Activated naive CD4-positive, alpha-beta T cell treated with anti-CD3 and anti-CD28 coated beads, Interleukin-2, amount 10 ng/mL, durations not matched to agents 7 days and 5 days (primary cell): ENCODE measurements at places on chromosomes 2 and 18.

DNA sequence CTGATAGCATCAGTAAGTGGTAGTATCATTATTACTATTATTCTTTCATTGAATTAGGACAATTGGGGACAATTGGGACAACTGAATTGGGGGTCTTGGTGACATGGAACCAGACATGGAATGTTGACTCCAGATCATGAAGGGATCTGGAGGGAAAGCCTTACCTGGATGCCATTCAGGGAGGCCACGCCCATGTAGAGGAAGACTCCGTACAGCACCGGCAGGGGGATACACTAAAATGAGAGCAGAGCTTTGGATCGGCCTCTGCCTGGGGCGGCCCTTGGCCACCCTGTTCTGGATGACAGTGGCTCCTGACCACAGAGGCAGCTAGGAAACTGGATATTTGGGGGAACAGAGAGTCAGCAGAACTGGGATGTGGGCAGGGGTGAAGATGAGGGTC, 29.2 kb downstream of the MTHFD2 start:
- H3K4me1 ChIP-seq = peaks cover 3% of the 10 kb centered on the region
- no peak overlapping the region for H3K27ac ChIP-seq
- no peaks in the 10 kb centered on the region for H3K27me3 ChIP-seq
- H3K4me3 ChIP-seq = no peak overlapping the region

GRCh38 chr18:8631265-8631664, 22.0 kb downstream of the RAB12 start:
- H3K36me3 ChIP-seq = peaks cover 39% of the 10 kb centered on the region
- H3K4me1 ChIP-seq = no peaks in the 10 kb centered on the region
- no peak overlapping the region for H3K4me3 ChIP-seq
- H3K27me3 ChIP-seq = no peaks in the 10 kb centered on the region
- no peak overlapping the region for H3K27ac ChIP-seq
- no peak for DNase-seq

GRCh38 chr2:220446106-220446712, 818.8 kb downstream of the SLC4A3 start:
- H3K36me3 ChIP-seq = no peaks in the 10 kb centered on the region
- H3K4me3 ChIP-seq = no peak overlapping the region
- no peak for DNase-seq
- no peaks in the 10 kb centered on the region for H3K27me3 ChIP-seq

- peak; percentile 41 for DNase-seq
- H3K36me3 ChIP-seq = peaks cover 38% of the 10 kb centered on the region
- peak overlapping the region; percentile 95 for H3K4me3 ChIP-seq
- peaks cover 77% of the 10 kb centered on the region for H3K27me3 ChIP-seq
Measured at GRCh38 chr2:74507926-74508520, 528 bp upstream of the PCGF1 start.

DNA sequence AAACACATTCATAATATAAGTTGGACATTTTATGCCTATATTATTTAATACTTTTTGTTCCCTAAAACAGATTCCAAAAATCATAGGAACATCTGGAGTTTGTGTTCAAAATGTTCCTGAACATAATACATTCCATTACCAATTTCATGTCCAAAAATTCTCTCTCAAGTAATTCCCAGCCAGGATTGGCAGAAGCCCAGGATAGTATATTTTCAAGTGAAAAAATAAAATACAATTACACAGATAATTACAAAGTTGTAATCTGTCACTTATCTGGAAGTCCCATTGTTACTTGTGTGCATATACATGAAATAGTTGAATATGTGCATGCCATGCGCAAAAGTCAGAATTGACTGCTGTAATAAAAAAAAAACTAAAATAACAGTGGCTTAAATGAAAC, 5.2 kb upstream of the SCN7A start:
- no peaks in the 10 kb centered on the region for H3K4me1 ChIP-seq
- H3K36me3 ChIP-seq = no peaks in the 10 kb centered on the region
- no peak for DNase-seq
- no peak overlapping the region for H3K4me3 ChIP-seq

DNA sequence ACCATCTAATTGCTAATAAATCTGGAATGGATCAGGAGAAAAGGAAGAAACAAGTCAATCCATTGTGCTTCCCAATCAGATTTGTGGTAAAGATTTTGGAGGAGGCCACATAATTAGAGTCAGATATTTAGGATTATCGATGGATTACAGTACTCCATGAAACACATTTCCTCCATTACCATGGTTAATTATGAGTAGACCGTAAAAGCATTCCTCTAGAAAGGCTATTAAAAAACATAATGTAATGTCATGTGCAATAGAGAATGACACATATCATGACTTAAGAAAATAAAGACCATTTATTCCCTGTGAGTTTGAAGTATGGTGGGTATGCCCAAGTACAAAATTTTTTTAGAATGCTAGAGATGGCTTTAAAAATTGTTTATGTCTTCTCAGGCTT, 96.1 kb downstream of the ITGA4 start:
- H3K4me3 ChIP-seq = no peak overlapping the region
- no peak overlapping the region for H3K27ac ChIP-seq
- no peaks in the 10 kb centered on the region for H3K27me3 ChIP-seq

- H3K27me3 ChIP-seq = peaks cover 31% of the 10 kb centered on the region
- H3K27ac ChIP-seq = no peak overlapping the region
- H3K4me1 ChIP-seq = peaks cover 15% of the 10 kb centered on the region
Measured at GRCh38 chr2:54671875-54672589, 51.4 kb upstream of the EML6 start.

DNA sequence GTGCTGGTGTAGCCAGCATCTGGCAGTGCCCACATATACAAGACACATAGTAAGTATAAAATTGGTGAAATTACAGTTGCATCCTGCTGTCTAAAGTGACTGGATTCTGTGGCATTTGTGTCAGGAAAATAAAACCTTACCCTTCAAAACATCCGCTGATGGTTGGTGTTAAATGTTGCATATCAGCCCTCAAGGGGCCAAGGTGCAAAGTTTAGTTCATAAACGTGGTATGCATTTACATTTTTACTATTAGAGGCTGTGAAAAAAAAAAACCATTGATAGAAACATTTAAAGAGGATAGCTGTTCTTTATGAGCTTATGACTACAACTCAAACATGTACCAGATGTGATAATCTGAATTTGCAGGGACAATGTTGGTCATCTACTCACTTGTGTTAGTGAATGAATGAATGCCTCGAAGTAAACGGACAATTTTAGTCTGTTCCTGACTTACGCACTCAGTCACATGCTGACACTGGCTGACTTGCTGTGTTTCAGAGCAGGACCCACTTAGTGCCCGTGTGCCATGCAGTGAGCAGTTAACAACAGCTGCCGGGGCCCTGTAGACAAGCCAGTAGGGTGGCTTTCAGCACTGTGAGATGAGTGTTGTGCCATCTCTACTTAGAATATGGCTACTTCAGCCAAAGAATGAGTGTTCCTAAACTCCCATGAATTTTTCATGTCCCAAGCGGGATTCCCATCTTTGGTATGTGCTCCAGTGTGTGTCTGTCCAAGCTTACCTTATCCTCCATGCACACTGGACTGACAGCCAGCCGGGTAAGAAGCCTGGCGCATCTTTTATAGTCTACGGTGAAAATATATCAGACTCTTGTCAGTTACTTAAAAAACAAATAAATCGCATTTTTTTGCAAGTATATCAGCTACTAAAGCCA, 5.3 kb downstream of the ALKAL2 start:
- H3K4me3 ChIP-seq = no peak overlapping the region
- H3K27ac ChIP-seq = no peak overlapping the region
- peaks cover 27% of the 10 kb centered on the region for H3K27me3 ChIP-seq
- no peaks in the 10 kb centered on the region for H3K4me1 ChIP-seq
- H3K36me3 ChIP-seq = peaks cover 34% of the 10 kb centered on the region

DNA sequence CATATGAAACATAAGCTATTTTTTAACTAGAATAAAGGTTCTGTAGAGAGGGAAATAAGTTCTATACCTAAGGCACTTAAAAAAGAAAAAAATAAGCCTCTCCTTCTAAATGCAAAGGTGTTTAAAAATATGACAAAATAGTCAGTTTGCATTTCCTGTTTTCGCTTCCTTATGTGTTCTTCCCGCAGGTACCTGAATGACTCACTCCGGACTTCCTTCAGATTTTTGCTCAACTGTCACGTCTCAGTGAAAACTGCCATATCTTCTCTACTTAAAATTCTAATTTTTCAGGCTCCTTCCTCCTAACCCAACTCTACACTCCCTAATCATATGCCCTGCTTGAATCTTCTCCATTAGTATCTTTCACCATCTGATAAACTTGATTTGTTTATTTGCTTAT, 1333.1 kb downstream of the LRP1B start:
- no peak overlapping the region for H3K27ac ChIP-seq
- H3K36me3 ChIP-seq = no peaks in the 10 kb centered on the region
- no peaks in the 10 kb centered on the region for H3K4me1 ChIP-seq
- no peak for DNase-seq
- no peak overlapping the region for H3K4me3 ChIP-seq

DNA sequence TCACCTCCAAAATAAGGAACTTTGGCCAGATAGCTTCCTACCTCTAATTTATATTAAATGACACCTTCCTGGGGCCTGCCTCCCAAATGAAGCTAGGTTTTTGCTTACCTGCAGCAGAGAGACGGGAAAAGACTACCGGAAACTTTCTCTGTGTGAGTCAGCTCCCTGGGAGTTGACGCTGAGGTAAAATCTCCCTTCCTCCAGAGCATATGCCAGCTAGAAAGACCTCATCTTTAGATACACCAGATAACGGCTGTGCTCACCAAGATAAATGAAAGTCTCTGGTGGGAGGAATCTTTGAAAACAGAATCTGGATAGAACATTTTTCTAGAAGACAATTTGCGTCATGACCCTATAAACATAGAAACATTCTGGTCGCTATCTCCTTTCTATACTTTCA, 99.7 kb upstream of the RFX8 start:
- no peak overlapping the region for H3K4me3 ChIP-seq
- H3K27ac ChIP-seq = no peak overlapping the region
- peaks cover 43% of the 10 kb centered on the region for H3K4me1 ChIP-seq
- DNase-seq = no peak
- H3K27me3 ChIP-seq = peaks cover 8% of the 10 kb centered on the region
- H3K36me3 ChIP-seq = peaks cover 8% of the 10 kb centered on the region

GRCh38 chr2:29425866-29426265, 310.7 kb downstream of the CLIP4 start:
- no peaks in the 10 kb centered on the region for H3K36me3 ChIP-seq
- H3K4me1 ChIP-seq = no peaks in the 10 kb centered on the region
- H3K27me3 ChIP-seq = peaks cover 10% of the 10 kb centered on the region
- H3K27ac ChIP-seq = no peak overlapping the region

DNA sequence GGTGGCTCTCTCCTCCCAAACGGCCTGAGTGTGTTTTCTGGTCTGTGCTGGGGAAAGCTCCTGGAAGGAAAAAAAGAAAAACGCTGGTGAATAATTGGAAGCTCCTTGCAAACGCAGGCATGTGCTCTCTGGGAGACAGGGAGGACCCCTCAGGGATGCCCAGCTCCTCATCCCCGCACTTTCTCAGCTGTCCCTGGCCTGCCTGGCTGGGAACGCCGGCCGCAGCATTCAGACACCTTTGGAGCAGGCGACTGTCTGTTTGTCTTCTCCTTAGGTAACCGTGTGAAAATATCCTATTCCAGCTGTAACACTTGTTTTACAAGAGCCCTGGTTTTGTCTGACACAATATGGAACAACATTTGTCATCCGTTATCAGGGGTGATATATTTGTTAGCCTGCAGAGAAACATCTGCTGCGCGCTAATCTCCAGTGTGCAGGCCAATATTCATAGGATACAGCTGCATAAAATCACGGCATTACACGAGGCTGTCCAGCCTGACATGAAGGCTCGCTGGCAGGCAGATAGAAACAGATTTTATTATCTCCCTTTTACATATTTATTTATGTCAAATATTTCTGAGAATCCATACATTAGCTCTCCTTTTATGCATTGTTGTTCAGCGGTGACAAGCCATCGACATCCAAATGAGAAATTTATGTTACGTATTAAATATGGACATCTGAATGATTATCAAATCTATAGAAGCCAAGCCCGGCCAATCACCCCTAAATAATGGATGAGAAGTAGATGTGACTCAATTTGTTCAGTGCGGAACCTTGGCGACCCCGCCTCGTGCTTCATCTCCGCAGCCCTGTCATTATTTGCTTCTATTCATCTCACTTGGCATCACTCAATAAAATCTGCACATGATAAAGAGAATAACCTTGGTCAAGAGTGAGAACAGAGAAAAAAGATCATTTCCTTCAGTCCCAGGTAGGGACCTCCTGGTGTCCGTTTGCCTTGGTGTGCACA, 675.1 kb upstream of the SALL3 start:
- no peak overlapping the region for H3K27ac ChIP-seq
- no peak overlapping the region for H3K4me3 ChIP-seq
- no peaks in the 10 kb centered on the region for H3K27me3 ChIP-seq
- DNase-seq = no peak

- peaks cover 4% of the 10 kb centered on the region for H3K36me3 ChIP-seq
- H3K4me3 ChIP-seq = no peak overlapping the region
- DNase-seq = no peak
- H3K27me3 ChIP-seq = peaks cover 21% of the 10 kb centered on the region
Measured at GRCh38 chr2:181673173-181673572, 7.1 kb downstream of the NEUROD1 start.

- H3K4me1 ChIP-seq = no peaks in the 10 kb centered on the region
- DNase-seq = no peak
- no peak overlapping the region for H3K4me3 ChIP-seq
- H3K27ac ChIP-seq = no peak overlapping the region
- H3K36me3 ChIP-seq = no peaks in the 10 kb centered on the region
Measured at GRCh38 chr2:227615906-227616305, 1.3 kb upstream of the SCYGR3 start.

DNA sequence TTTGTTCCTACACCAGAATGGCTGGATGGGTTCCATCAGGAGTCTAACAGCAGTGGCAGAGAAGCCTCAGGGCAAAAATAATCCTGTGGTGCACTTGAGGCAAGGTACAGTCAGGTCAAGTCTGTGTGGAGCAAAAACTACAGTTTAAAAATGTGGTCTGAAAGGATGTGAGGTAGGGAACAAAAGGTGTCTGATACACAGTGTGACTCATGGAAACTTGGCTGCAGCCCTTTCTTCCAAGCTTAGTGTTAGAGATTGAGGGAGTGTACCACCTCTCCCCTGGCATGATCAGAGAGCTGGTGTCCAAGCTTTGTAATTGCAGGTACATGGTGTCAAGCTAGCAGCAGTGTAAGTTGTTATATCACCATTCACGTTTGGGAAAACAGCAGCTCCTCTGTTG, 8.9 kb downstream of the ANKAR start:
- H3K27me3 ChIP-seq = no peaks in the 10 kb centered on the region
- no peak overlapping the region for H3K27ac ChIP-seq
- no peak for DNase-seq
- H3K4me1 ChIP-seq = peaks cover 22% of the 10 kb centered on the region
- peaks cover 5% of the 10 kb centered on the region for H3K36me3 ChIP-seq

- no peak for DNase-seq
- no peaks in the 10 kb centered on the region for H3K36me3 ChIP-seq
- H3K4me3 ChIP-seq = no peak overlapping the region
Measured at GRCh38 chr18:53417003-53417402, 807.5 kb downstream of the MBD2 start.

- no peaks in the 10 kb centered on the region for H3K36me3 ChIP-seq
- no peaks in the 10 kb centered on the region for H3K4me1 ChIP-seq
- peaks cover 9% of the 10 kb centered on the region for H3K27me3 ChIP-seq
- H3K27ac ChIP-seq = no peak overlapping the region
- no peak for DNase-seq
- H3K4me3 ChIP-seq = no peak overlapping the region
Measured at GRCh38 chr2:130936451-130936850, 99.7 kb downstream of the ARHGEF4 start.
